ENCODE measurements at places on chromosomes 4 and X.

DNA sequence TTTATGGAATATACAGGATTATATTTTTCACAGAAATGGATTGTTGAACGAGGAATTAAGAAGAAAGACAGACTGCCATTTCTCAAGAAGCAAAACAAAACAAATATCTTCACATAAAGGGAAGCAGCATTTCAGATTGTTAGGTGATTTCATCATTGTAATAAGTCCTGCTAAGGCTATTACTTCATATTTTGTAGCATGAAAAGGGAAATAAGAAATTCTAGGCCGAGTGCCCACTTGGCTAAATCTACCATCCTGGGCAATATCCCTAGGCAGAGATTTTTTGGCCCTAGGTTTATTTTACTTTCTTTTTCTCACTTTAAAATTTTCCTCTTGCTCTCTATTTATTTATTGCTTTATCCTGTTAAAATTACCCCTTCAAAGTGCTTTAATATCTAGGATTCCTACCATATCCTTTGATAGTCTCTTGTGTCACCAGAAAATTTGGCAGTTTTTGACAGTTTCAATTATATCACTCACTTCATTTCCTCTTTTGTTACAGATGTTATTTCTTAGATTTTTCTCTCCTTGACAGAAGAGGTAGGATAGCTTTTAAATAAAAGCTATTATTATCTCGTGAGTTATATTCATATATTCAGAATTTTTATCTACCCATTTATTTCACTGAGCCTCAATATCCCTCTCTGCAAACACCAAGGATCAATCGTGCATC, 142.3 kb downstream of the PDGFC start:
- no peak for DNase-seq

DNA sequence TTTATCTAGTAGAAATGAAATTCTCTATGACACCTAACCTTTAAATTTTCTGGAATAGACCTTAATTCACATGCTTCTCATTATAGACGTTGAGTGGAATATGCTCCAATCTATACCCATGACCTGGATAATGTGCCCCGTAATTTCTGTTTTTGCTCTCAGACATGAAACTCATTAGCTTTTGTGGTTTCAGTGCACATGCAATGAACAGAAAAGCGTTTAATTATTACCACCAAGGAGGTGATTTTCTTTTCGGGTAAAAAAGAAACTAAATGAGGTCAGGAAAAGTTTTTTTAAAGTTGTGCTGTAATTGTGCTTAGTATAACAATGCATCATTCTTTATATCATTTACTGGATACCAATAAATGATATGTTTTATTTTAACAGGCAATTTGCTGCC, 1703.9 kb upstream of the TENM3 start:
- no peak for DNase-seq

DNA sequence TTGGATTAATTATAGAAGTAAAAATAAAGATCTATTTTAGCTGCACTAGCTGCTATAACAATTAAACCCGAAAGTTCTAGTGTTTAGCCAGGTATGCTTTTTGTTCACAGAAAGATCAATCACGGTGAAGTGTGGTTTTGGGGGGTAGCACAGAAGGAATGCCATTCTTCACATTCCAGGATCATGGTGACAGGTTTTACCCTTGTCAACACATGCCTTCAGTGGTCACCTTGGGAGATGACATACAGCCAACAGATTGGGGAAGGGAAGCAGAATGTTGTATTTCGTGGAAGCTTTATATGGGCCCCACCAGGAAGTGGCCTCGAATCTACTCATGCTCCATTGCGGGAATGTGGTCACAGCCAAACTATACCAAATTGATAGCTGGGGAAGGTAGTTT, 753.6 kb downstream of the RAPGEF2 start:
- DNase-seq, result no peak

GRCh38 chr4:40550948-40551462, 78.7 kb downstream of the RBM47 start:
- no peak for DNase-seq

GRCh38 chr4:157170321-157170720, 50.2 kb upstream of the GRIA2 start:
- DNase-seq, result no peak

DNA sequence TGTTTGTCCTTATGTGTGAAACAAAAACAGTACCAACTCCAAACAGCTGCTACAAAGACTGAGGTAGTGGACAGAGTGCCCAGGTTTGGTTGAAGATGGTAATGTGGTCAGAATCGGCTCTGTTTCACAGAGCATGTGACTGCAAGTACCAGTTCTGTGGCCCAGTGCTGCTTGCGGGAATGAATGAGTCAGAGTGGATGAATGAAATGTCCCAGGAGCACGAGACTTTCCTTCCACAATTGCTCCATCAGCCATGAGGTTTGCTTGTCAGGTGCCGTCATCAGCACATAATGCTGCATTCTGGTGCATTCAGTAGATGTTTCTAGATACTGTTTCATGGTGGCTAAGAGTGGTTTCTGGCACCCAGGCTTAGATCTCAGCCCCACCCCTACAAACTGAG, 84.2 kb downstream of the GPR143 start:
- DNase-seq, result no peak

DNA sequence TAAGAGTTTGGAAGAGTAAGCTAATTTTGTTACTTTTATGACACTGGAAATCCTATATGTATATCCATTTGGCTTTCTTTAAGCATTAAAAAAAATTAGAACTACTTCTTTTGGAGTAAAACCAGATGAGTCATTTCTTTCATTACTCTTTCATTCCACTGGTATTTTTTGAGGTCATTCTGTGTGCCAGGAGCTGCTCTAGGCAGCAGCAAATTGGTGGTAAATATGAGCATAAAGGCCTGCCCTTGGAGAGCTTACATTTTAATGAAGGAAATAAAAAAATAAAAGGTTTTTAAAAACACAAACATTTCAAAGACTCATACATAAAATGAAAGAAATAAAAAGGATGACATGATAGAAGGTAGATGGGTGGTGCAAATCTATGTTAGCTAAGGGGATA, 37.4 kb downstream of the MID1 start:
- DNase-seq, result no peak

GRCh38 chr4:109764789-109765402, 35.0 kb upstream of the PLA2G12A start:
- no peak for DNase-seq

- no peak for DNase-seq
These were observed 57.4 kb downstream of the GATB start for GRCh38 chr4:151703401-151703800.

- DNase-seq, result no peak
These were observed 203.2 kb downstream of the GRID2 start for GRCh38 chr4:92506933-92507332.

GRCh38 chr4:92421920-92422319, 118.2 kb downstream of the GRID2 start:
- DNase-seq, result no peak
